ENCODE measurements at places on chromosomes 6 and 20.

DNA sequence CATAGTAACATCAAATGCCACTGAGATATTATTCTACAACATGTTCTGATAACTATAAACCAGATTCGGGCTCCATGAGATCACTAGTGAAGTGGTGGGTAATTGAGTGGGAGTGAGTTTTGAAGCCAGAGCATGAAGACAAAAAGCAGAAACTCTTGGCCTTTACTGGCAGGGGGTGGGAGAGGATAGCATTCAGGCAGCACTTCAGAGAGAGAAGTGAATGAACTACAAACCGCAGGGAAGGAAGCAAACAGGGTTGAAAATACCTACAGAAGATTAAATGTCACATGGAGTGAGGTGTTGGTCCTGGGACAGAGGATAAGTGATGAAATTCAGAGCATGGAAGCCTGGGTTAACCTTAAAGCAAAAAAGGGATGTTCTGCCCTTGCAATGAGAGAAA lies 250.0 kb downstream of the EPM2A start:
- DNase-seq = peak; percentile 3

- DNase-seq = no peak
Measured at GRCh38 chr6:48199499-48199898, 88.5 kb upstream of the PTCHD4 start.

DNA sequence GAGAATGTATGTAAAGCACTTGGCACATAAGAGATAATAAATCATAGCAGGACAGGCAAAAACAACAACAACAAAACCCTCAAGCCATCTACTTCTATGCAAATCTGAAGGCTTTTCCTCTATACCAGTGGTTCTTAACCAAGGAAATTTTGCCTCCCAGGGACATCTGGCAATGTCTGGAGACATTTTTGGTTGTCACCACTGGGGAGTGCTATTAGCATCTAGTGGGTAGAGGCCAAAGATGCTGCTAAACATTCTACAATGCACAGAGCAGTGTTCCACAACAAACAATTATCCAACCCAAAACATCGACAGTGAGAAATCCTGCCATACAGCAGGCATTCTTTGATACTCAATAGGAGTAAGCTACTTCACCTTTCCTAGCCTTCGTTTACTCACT lies 28.2 kb downstream of the NDRG3 start:
- peak; percentile 76 for DNase-seq

DNA sequence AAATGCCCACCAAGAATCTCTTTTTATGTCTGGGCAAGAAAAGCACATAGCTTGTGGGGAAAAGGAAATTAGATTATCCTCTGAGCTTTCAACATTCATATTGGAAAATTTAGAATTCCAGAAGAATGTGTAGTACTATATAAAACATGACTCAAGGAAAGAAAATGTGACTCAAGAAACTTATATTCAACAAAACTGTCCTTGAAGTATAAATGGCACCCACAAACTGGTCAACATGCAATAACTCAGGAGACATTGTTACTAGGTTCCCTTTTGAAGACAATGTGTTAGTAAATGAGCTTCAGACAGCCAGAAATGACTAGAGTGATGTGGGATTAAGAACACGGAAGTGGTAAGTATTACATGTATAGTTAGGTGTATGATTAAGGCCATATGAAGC lies 26.1 kb upstream of the TINAG start:
- DNase-seq = no peak

- DNase-seq = no peak
Measured at GRCh38 chr20:17571153-17571527, 1.3 kb downstream of the DSTN start.

- DNase-seq = no peak
Measured at GRCh38 chr6:99711302-99711701, 104.7 kb downstream of the PRDM13 start.

DNA sequence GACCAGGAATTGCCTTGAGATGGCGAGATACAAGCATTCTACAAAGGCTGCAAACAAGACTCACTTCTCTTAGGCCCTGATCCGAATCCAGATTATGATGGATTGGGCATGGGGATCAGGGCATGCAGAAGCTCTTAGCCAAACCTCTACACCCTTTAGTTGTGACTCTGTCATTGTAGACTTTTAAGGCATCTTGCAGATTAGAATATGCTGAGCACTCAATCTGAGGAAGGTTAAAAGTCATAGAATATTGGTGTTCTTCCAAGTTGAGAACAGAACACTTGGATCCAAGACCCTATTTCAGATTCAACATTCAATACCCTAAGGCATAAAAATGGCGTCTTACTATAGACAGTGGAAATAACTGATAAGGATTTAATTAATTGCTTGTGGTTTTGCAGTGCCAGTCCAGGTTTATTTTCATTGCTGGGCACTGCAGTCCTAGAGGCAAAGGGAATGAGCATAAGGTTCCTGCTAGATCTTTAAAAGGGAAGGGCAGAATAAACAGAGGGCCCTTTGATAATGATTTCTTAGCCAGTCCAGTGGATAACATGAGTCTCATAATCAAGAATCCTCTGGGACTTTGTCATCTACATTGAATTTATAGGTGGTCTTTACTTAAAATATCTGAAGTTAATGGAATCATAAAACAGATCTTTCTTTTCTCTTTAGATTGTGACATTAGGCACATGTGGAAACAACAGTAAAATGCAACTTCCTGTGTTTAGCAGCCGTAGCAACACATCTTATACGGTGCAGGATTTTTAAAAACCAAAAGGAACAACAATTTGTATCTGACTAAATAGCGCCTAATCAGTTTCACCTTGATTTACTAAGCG lies 17.6 kb downstream of the PHACTR2 start:
- no peak for DNase-seq

- no peak for DNase-seq
Measured at GRCh38 chr20:36736451-36737182, 9.3 kb downstream of the NDRG3 start.

DNA sequence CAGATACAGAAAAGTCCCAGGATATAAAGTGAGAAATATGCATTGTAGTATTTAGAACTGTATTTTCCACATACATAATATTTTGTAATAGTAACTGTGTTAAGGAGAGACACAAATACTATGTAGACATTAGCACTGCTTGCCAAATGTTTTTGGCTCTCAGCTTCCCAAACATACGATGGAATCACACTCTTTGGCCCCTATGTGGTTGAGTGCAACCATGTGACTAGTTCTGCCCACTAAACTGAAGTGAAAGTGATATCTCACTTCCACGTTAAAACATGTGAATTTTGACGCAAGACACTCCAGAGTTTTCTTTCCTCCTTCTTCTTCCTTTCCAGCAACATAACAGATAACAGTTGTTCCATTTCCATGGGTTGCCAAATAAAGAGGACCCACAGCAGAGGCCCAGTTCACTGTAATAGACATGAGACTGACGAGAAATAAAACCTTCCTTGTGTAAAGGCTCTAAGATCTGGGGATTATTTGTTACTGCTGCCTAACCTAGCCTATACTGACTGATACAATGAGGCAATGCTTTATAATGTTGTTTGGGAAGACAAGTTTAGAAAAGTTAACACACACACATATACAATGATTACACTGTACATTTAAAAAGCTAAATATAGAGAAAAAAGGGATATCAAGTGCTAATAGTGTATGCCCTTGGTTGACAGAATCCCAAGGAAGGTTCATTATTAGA lies 97.2 kb downstream of the PTPRT start:
- no peak for DNase-seq

DNA sequence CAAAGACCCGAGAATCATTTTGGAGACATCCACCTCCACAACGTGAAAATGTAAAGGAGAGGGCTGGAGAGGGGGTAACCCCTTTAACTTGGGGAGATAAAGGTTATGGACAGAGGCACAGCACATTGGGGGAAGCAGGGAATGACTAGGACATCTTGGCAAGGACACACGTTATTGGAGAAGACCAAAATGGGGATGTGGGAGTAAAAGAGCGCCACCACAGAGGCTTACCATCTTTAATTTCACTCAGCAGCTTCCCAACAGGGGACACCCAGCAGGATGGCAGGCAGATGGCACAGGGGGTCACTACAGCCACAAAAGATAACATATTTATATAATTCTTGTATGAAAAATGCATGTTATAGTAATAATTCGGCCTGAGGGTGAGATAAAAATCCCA lies 9.8 kb downstream of the C6orf52 start:
- DNase-seq = no peak

DNA sequence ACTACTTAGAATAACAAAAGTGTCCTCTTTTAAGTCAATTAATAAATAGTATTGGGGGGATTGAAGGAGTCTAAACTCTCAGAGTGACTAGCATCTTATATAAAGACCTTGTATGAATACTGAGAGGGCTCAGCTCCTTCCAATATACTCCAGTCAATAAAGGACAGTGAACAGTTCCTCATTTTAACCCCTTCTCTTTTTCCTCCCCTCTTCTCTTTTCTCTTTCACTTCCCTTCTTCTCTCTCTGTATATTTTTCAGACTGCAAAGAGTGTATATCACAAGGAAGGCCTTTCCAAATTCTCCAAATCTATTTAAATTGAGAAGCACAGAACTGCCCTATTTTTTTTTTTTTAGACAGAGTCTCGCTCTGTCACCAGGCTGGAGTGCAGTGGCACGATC lies 99.5 kb downstream of the CD164 start:
- DNase-seq = no peak

DNA sequence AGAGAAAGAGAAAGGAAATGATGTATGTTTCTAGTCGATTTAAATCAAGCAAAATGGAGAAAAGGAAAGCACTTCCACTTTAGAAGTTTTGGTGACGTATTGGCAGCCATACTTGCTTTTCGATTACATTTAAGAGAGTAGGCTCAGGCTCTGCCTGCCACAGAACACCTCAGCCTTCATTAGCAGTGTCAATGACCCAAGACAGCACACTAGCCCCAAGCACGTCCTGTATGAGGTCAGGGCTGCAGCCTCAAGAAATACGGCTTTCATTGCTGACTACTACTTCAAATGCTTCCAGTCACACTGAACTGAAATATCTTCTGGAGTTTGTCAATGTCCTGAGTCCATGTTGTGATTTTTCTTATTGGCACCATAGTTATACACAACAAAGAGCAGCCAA lies 285.3 kb downstream of the EYA4 start:
- DNase-seq = peak; percentile 27

- no peak for DNase-seq
Measured at GRCh38 chr6:135299256-135299655, 118.1 kb downstream of the MYB start.

GRCh38 chr6:42263165-42263728 lies 45.6 kb upstream of the MRPS10 start:
- DNase-seq = peak; percentile 45

DNA sequence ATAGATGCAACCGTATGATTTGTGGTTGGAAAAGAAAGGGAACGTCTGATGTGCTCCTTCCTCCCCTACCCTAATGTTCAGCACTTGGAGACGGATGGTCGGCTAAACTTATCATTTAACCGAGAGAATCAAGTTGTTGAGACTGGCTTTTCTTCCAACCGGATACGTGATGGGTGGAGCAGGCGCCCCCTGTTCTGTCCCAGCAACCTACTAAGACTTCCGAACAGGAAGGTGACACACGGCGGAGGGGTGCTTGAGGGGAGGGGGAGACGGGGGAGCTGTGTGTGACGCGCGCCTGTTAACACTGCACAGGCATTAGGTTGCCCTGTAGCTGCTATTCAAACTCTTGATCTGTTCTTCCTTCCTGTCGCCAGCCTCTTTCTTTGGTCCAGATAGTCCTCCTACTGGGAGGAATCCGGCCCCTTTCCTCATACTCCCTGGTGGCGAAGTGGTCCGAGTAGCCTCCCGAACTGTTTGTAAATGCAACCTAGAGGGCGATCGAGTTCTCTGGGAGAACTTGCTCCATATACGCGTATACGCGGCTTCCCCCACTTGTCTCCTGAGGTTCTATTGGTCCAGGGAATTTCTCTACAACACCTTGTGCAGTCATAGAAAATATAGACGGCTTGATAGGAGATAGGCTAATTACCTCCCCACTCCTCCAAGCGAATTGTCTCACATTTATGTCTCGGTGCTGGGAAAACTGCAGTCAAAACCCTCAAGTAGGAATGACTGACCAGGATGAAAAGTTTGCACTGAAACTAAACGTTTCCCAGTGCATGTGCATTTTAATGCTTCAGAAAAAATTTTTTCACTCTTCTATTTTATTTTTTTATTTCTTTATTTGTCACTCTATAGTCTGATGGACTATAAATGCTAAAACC lies 126.0 kb upstream of the SLC2A12 start:
- DNase-seq = peak; percentile 98

GRCh38 chr6:97669191-97670031 lies 386.4 kb upstream of the MMS22L start:
- DNase-seq = peak; percentile 47

DNA sequence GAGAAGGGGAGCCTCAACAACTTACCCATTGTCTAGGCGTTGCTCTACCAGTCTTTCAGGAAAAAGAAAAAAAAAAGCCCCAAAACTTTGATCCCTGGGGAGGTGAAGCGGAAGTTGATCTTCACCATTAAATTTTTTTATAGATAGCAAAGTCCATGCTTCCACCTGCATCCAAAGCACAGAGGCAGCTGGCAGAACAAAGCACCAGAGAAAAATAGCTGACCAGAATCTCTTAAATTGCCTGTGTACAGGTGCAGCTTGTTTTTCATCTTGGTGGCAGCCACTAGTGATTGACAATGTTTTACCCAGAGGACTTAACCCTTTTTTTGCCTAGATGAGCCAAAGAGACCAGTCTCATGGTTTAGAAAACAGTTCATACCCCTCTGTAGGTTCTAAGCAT lies 86.0 kb downstream of the MYB start:
- DNase-seq = no peak

GRCh38 chr6:15244620-15245360 lies 1.1 kb upstream of the JARID2 start:
- DNase-seq = peak; percentile 81

- no peak for DNase-seq
Measured at GRCh38 chr6:25332655-25333071, 53.5 kb downstream of the CARMIL1 start.

- DNase-seq = no peak
Measured at GRCh38 chr6:2745246-2745645, 5.5 kb downstream of the MYLK4 start.

DNA sequence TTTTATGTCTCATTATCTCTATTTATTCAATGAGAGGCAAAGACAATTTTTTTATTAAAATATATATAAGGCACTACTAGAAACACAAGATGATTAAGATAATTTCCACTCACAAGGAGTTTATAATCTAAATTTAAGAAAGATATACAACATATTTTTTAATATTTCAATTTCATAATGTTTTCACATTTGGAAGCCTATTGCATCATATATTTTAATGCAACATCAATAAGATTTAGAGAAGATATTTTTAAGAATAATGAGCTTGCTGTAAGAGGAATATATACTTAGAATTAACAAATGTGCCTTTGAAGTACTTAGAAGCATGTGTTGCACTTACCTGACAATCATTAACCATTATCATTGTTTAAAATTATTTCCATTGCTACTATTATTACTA lies 597.7 kb upstream of the BTBD3 start:
- no peak for DNase-seq

Measured in GM23338 (cell line).